Stimulated activated CD4-positive, alpha-beta T cell treated with anti-CD3 and anti-CD28 coated beads, Interleukin-12 subunit alpha, Interleukin-12 subunit beta, amount 100 ng/mL, for 24 hours (primary cell): ENCODE measurements at places on chromosomes 4 and X.

DNA sequence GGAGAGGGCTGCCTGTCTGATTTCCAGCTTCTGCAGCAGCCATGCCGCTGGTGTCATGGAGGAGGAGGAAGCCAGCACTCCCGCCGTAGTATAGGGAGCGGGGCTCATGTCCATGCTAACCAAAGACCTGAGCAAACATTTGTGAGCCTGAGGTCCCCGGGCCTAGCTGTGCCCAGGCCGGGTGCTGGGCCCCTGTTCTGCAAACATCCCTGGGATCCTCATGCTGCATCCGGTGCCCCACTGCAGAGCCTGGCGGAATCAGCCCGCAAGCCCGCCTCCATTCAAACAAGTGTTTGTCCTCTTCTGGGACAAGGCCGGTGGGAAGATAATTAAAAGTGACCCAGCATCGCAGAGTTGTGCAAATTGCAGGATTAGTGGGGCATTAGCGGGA lies 106.3 kb downstream of the SORCS2 start:
- DNase-seq: no peak

DNA sequence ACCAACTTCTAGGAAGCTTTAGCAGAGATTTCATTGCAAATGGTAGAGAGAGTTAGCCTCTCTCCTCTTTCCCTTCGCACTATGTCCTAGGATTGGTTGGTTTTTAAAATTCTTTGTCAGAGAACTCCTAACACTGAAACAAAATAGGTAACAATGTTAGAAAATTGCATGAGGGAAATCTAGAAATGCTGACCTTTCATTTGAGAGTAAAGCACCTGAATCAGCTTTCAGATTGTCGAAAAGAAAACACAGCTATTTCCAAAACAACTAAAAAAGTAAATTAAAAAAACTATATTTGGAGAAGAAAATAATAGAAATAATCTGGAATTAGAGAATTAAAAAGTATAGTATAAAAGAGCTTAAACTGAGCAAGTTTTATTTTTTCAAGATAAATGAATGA lies 108.1 kb upstream of the GK2 start:
- no peak for DNase-seq

GRCh38 chrX:71301195-71301924 lies at the start of gene ITGB1BP2:
Gene ITGB1BP2, plus strand, starts transcription at chrX:71301750. Its CDS starts 57 bp downstream, at chrX:71301807.
- no peak for DNase-seq

- no peak for DNase-seq
Measured at GRCh38 chr4:83342476-83342875, 7.8 kb upstream of the HPSE start.

DNA sequence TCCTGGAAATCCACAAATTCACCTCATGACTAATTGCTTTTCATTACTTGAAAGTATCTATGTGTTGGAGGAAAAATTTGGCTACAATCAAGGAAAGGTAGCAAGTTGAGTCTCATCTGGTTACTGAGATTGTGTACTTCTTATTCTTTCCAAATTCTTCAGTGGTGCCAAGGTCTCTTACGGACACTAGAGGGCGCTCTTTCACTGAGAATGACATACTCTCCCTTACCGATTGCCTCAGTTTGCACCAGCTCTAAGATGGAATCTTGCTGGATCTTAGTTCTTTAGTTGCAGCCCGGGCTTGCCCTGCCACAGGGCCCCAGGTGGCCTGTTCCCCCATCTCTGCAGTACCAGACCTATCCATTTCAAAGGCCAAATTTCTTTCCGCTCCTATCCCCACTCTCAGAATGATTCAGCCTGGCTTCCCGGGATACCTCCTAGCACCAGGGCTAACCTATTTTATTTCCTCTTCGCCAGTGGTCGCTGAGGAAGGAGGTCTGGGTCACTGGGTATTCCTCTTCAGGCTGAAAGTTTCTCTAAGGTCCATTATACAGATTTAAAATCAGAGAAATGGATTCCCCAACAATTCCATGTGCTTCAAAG lies 24.6 kb upstream of the GPR50 start:
- no peak for DNase-seq

GRCh38 chr4:86975927-86976326 lies 41.1 kb downstream of the AFF1 start:
- DNase-seq: no peak

GRCh38 chr4:76233083-76233482 lies 18.4 kb upstream of the FAM47E start:
- DNase-seq: no peak

DNA sequence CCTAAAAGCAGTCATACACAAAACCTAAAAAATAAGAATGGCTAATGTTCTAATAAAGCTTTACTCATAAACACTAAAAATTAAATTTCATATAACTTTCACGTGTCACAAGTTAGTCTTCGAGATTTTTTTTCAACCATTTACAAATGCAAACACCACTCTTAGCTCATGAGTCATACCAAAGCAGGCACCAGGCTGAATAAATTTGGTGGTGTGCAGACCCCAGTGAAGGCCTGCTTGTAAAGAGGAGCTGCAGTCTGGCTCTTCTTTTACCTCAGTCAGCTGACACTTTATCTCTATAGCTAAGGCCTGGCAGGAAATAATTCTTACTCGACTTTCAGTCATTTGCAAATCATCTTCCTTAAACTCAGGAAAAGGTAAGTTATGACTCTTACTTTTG lies 37.4 kb downstream of the CLOCK start:
- DNase-seq: no peak

- DNase-seq: no peak
Measured at GRCh38 chr4:24640366-24640765, 56.0 kb upstream of the DHX15 start.

- no peak for DNase-seq
Measured at GRCh38 chrX:12494400-12495138, 296.6 kb upstream of the PRPS2 start.

DNA sequence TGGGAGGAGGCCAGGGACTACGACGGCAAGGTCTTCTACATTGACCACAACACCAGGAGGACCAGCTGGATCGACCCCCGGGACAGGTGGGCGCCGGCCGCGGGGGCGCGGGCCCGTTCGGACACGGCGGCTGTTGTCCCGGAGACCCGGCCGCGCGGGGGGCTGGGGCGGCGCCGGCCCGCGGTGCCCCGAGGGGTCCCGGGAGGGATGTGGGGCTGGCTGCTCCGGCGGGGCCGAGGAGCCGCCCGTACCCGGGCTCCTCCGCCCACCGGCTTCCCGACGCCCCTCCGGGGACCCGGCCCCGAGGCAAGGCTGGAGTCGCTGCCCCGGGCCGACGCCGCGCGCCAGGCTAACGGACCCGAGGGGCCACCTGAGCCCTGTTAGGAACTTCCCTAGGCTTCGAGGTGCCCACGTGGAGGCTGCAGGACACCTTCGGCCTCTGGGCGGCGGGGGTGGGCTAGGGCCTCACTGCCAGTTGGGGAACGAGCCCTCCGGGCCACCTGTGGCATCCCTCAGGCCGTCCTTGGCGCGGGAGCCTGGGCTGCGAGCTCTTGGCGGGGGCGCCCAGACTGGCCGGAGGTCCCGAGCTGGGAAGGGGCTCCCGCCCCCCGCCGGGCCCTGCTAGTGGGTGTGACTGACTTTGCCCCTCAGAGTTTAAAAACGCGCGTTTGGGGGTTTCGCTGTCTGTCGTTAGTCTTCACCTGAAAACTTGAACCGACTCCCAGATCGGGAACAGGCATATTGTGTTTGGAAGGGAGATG lies 660 bp downstream of the WWC2 start:
- no peak for DNase-seq

- no peak for DNase-seq
Measured at GRCh38 chr4:13289391-13289790, 194.7 kb downstream of the RAB28 start.

DNA sequence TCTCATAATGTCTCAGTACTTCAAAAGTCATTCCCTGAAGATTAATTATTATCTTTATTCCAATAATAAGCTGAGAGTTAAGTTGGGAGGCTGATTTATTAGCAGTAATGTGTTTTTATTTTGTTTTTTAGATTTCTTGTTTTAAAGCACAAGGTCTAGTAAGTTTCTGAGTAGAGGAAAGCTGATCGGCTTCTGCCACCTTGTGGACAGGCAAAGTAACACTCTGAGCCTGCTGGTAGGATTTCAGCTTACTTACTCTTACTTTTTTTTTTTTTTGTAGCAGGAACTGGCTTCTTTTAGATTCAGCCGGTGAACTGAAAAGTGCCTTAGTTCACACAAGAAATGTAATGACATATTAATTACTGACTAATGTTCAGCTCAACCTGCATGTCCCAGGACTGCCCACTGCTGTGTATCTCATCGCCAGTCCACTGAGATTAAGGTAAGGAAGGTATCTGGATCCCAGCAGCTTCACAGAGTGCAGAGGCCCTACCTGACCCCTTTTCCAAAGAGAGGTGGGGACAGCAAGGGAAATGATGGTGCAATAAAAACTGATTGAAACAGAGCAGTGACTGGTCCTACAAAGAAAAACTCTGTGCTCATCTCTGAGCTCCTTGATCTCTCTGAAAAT lies 126.5 kb downstream of the ADGRA3 start:
- no peak for DNase-seq

- no peak for DNase-seq
Measured at GRCh38 chr4:146472404-146472803, 49.3 kb downstream of the SLC10A7 start.

GRCh38 chr4:159145992-159146330 lies 43.1 kb downstream of the RAPGEF2 start:
- no peak for DNase-seq

DNA sequence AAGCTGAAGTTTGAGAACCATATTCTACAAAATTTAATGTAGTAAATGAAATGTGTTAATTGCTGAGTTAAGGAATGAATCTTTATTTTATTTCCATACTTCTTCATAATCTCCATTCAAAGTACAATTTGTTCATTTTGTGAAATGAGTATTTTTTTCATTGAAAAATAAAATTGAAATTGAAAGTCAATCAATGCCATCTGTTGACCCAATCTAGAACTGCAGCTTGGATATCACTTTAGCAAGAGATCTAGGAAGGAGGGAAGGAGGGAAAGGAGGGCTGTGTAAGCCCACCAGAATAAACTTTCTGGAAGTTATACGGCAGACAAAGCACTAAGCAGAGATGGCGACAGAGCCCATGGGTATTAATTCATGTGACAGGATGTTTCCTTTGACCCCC lies 128.4 kb downstream of the ZMAT1 start:
- no peak for DNase-seq

GRCh38 chrX:121161501-121161933 lies 114.1 kb downstream of the GLUD2 start:
- no peak for DNase-seq

DNA sequence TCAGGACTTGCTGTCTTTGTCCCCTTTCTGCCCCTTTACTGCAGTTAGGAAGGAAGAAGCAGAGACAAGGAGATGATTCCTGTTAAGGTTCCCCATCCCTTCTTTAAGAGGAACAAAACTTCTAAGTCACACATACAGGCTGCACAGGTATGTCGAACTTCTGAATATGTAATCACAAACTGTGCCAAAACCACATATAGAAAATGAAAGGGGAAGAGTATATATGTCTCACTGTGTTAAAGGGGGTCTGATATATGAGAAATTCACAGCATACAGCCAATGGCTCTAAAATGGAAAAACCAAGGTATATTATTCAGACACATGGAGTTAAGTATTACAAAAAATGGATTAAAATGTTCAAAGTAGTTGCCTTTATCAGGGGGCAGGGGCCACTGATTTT lies 11.7 kb downstream of the CFAP97 start:
- no peak for DNase-seq

- DNase-seq: no peak
Measured at GRCh38 chrX:96861661-96862060, 22.0 kb upstream of the RPA4 start.

GRCh38 chr4:6372649-6373525 lies 99.5 kb downstream of the PPP2R2C start:
- DNase-seq: no peak

DNA sequence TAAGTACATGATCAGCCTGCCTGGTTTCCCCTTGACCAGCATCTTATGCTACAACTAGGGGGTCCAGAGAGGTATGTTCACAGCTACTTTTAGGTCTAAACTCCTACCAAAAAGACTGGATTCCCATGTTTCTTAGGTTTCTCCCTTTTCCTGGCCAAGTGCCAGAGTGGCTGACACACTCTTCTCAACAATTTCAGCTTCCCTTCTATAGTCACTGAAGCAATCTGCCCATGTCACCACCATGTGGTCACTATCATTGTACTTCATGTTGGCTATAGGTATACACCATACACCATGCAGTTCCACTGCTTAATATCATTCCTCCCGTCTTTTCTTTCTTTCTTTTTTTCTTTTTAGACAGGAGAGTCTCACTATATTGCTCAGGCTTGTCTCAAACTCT lies 66.9 kb downstream of the KLHL13 start:
- DNase-seq: no peak

DNA sequence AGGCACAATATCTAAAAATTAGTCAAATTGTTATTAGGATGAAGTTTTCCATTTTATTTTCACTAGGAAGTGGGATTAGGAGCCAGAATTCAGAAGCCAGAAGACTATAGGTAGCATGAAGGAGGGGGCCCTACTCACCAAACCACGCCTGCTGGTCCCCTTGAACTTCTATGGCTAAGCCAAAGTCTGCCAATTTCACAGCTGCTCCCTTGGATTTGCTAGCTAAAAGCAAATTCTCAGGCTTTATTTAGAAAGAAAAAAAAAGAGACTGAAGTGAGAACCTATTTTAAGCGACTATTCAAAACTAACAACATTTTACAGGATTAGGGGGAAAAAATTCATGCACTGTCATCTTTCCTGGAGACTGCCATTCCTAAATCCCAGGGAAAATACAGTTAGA lies 224.3 kb downstream of the CAMK2D start:
- DNase-seq: no peak
